ENCODE measurements at places on chromosomes 2 and 18.

- DNase-seq, result no peak
Observed at GRCh38 chr2:170014769-170015168, 163.2 kb upstream of the MYO3B start.

- DNase-seq, result no peak
Observed at GRCh38 chr2:22281033-22281432, 1103.9 kb upstream of the KLHL29 start.

- DNase-seq, result no peak
Observed at GRCh38 chr2:133523406-133523805, 44.9 kb downstream of the NCKAP5 start.

DNA sequence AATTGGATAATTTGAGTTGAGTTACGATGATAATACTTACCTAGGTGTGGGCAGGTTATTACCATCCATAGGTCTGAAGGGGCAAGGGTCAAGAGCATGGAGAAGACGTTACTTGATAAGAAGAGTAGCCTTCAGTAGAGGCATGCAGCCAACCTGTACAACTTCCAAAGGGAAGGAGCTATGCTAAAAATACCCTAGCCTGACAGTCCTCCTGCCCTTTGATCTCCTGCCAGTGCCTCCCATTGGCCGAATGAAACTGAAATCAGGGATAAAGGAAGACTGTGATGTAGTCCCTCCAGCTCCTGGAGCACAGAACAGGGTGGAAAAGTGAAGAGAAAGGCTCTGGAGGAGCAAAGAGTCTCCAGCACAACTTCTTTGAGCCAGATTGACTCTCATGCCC, 487.4 kb downstream of the ADCYAP1 start:
- DNase-seq, result no peak

GRCh38 chr2:122239440-122239839, 484.0 kb downstream of the TSN start:
- peak; percentile 82 for DNase-seq

- DNase-seq, result peak; percentile 31
Observed at GRCh38 chr18:24397131-24397693, 412 bp downstream of the OSBPL1A start.

- no peak for DNase-seq
Observed at GRCh38 chr2:207533461-207534008, 3.8 kb downstream of the CREB1 start.

DNA sequence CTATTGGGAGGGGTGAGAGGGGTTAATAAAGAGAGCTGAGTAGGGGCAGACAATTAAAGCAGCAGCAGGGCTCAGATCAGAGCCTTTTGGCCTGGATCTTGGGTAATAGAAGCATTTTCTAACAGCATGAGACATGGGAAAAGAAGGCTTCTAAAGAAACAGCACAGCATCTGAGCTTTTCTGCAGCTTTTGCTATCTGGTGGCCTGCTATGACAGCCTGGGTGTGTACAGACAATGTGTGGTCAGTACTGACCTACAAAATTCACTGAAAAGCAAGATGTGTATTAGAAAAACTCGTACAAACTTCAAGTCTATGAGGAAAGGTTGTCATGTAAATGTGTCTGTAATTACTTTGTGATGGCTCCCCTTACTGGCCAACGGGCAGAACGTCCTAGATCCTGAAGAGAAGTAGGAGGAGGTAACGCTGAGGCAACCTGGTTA, 95.6 kb downstream of the GALNT3 start:
- DNase-seq, result peak; percentile 45

DNA sequence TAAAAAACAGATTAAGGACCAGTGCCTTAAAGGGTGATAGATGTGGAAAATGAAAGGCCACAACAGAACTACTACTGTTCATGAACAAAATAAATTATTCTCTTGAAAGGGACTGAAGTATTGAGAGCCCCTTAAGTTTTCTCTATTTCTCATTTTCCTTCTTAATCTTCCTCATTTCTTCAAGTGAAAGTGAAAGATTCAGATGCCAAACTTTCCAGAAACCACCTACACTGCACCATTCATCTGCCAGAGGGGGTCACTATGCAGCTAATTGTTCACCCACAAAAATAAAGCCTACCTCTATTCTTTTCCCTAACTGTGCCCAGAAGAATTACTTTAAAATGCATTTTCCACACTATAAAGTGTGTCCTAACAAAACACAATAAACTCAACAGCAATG, 140.1 kb downstream of the NR4A2 start:
- no peak for DNase-seq

GRCh38 chr2:236968880-236969534, 116.7 kb upstream of the COPS8 start:
- DNase-seq, result no peak

GRCh38 chr2:35873921-35874320, 481.7 kb upstream of the CRIM1 start:
- no peak for DNase-seq

DNA sequence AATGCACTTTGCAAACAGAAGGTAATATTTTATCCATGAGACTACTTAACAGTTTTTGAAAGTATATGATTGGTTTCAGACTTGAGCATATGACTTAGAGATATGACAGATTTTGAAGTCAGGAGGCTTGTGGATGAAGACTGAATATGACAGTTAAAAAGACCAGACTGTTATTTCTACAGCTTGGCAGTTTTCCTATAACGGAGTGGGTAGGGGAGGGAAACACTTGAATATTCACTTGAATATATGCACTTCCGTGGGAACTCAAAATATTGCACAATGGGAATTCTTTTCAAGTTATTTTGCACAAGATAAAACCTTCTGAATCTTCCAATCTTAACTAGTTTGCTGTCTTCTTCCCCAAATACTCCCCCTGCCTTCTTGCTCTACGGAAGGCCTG, 64.6 kb upstream of the ACKR3 start:
- DNase-seq, result no peak

- DNase-seq, result no peak
Observed at GRCh38 chr2:28601616-28602015, 105.8 kb downstream of the PLB1 start.

GRCh38 chr18:32264401-32264800, 74.6 kb downstream of the MEP1B start:
- no peak for DNase-seq

GRCh38 chr2:186540941-186541340, 48.9 kb upstream of the ITGAV start:
- no peak for DNase-seq

DNA sequence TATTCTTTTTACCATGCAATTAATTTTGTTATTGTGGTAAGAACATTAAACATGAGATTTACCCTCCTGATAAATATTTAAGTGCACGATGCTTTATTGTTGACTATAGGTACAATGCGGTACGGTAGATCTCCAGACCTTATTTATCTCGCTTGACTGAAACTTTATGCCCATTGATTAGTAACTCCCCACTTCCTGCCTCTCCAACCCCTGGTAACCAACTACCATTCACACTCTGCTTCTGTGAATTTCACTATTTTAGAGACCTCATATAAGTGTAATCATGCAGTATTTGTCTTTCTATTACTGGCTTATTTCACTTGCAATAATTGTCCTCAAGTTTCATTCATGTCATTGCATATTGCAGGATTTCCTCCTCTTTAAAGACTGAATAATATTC, 195.7 kb upstream of the ID2 start:
- DNase-seq, result no peak

- no peak for DNase-seq
Observed at GRCh38 chr2:153811516-153811915, 60.2 kb upstream of the GALNT13 start.

- DNase-seq, result no peak
Observed at GRCh38 chr18:25261768-25262167, 90.2 kb downstream of the ZNF521 start.

DNA sequence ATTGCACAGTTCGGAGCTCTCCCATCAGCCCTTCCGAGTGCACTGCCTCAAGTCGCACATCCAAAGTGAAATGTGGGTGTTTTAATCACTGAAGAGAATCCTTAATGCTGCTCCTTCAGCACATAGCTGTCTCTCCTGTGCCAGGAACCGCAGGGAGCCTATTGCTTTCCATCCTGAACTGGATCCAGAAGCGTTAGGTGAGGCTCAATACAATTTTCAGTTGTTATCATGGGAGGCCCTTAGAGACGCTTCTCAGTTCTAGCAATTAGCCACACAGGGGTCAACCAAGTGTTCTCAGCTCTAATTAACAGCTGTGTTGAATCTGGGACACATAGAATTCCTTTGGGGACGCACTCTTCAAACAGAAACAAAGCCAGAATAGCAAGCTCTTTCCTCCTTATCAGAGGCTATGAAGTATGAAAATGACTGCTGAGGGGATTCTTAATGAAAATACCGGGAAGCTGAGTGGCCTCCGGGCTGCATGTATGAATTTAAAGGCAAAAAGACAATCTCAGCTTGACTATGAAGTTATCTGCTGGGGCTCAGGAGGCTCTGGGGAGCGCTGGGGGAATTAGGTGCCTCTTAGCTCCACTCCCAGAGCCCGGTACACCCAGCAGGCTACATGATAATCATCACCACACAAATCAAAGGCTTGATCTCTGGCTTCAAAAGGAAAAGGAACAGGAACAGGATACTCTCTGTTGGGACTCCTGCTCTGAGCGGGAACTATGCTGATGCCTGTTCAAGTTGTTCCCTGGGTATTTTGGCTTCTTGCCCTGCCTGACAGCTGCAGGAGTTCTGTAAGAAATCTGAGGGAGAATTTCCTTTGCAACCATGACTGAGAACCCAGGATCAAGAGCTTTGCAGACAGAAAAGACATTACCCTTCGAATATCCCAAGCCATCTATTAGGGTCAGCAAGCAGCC, 55.4 kb upstream of the NCOA1 start:
- DNase-seq, result no peak

- no peak for DNase-seq
Observed at GRCh38 chr2:113039158-113039557, 13.5 kb downstream of the IL36B start.

- DNase-seq, result no peak
Observed at GRCh38 chr2:235271936-235272335, 221.9 kb upstream of the AGAP1 start.

DNA sequence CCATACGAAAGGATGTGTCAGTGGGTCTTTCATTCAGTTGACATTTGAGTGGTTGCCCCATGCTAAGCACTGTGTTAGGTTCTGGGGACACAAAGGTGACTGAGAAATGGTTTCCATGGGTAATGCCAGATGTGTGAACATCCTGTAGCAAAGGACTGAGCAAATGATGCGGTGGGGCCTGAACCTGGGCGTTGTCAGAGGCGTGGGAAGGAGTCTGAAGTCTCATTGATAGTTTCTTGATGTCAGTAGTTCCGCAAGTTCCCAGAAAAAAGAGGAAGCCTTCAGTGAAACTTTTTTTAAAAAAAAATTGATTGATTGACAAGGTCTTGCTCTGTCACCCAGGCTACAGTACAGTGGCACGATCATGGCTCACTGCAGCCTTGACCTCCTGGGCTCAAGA, 56.9 kb downstream of the LIMS1 start:
- no peak for DNase-seq

DNA sequence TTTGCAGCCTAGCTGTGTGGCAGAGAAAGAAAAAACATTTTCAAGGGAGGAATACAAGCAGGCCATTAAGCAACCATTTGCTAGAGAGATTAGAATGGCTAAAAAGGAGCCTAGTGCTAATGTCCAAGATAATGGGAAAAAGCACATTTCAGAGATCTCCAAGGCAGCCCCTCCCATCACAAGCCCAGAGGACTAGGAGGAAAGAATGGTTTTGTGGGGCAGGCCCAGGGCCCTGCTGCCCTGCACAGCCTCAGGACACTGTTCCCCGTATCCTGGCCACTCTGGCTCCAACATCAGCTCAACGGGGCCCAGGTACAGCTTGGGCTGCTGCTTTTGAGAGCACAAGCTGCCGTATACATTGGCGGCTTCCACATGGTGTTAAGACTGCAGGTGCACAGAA, 16.5 kb upstream of the GBX2 start:
- no peak for DNase-seq

DNA sequence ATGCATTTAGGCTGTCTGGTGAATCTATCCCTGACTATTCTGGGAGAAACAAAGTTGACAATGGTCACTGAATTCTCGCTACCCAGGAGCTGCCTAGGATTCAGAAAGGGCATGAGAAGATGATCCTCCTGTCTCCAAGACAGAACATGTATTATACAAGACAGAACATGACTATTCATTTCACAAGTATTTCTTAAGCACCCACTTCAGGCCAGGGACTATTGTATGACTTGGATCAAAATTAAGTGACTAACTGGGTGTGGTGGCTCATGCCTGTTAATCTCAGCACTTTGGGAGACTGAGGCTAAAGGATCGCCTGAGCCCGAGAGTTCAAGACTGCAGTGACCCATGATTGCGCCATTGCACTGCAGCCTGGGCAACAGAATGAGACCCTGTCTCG, 235.8 kb upstream of the RAB12 start:
- no peak for DNase-seq

GRCh38 chr2:218566296-218566695, 1.9 kb downstream of the USP37 start:
- DNase-seq, result no peak

DNA sequence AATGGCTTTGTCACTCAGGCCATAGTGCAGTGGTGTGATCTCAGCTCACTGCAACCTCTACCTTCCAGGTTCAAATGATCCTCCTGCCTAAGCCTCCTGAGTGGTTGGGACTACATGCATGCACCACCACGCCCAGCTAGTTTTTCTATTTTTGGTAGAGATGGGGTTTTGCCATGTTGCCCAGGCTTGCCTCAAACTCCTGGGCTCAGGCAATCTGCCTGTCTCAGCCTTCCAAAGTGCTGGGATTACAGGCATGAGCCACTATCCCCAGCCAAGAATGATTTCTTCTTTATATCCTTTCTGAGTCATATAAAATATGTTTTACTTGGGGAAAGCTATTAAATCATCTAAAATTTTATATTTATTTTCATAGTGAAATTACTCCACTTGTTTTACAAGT, 61.3 kb downstream of the CYBRD1 start:
- DNase-seq, result no peak

GRCh38 chr2:100339823-100340222, 17.5 kb upstream of the LONRF2 start:
- DNase-seq, result no peak

DNA sequence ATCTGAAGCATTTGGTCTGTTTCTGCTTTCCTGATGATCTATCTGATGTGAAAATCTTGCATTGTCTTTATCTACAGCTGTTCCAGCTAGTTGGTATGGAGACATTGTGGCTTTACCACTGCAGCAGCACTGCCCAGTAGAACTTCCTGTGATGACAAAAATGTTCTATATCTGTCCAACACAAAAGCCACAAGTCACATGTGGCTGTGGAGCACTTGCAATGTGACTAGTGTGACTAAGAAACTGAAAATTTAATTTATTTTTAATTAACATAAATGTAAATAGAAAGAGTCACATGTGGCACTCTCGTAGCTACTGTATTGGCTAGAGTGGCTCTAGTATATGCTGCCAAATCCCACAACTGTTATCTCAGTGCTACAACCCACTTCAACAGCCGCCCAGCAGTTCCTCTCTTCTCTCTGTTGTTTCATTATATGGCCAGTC, 425.7 kb downstream of the SETBP1 start:
- no peak for DNase-seq

- DNase-seq, result no peak
Observed at GRCh38 chr2:221019668-221020067, 552.4 kb downstream of the EPHA4 start.

GRCh38 chr18:52691841-52692240, 351.8 kb downstream of the DCC start:
- no peak for DNase-seq
